Type B pancreatic cell (in vitro differentiated cells): ENCODE measurements at places on chromosomes 16 and 17. TPM values are rescaled to one million over a fixed set of nuclear protein-coding genes. Genes with fewer than 3 reads are reported as not detected.

Gene HSPB9
- total RNA-seq, result 0.36 TPM in 1 of 2 replicates, not detected in the other

Gene ZSCAN10
- not detected in 2 replicates for total RNA-seq

Gene GRB7
- 31.8 and 73.9 TPM in 2 replicates for total RNA-seq

Gene GUCY2D
- total RNA-seq, result 0.29 and 0.43 TPM in 2 replicates

Gene UNC13D
- total RNA-seq, result 7.1 and 7.4 TPM in 2 replicates

Gene UMOD
- total RNA-seq, result not detected in 2 replicates

Gene CDH5
- total RNA-seq, result 0.40 and 0.46 TPM in 2 replicates

Gene PLEKHG4
- total RNA-seq, result 2.9 and 3.8 TPM in 2 replicates

Gene MLX
- 31.3 and 32.3 TPM in 2 replicates for total RNA-seq

Gene WSCD1
- total RNA-seq, result 8.9 and 16.1 TPM in 2 replicates

DNA sequence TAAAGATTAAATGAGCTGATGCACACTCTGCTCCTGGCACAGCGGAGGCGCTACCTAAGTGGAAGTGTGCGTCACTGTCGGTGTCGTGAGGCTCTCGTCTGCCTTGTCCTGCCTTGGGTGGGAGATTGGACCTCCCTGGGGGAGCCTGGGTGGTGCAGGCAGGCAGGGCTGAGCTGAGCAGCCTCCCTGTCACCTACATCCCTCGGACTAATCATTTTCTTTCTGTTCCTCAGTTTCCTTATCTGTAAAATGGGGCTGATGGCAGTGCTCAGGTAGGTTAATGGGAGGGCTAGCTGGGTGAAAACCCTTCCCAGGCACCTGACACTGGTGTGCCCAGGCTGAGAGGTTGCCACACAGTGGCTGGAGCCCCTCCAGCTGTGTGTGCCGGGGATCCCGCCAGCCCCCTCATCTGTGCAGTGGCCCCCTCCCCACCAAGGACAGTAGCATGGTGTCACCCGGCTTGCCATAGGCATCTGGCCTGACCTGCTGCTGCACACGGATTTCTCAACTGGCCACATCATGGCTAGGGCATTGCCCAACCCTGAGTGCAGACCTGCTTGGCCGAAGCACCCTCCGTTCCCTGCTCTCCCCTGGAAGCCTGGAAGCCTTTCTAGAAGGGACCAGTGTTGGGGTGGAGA, 4.3 kb downstream of the ADCY7 start:
- DNase-seq, result no peak

- DNase-seq, result no peak
Observed at GRCh38 chr17:4485676-4486646, 12.7 kb upstream of the SPNS2 start.

- DNase-seq, result no peak
Observed at GRCh38 chr17:20944014-20944865, 98.6 kb downstream of the USP22 start.

GRCh38 chr17:82750241-82750908, 1.5 kb upstream of the TBCD start:
- no peak for DNase-seq

DNA sequence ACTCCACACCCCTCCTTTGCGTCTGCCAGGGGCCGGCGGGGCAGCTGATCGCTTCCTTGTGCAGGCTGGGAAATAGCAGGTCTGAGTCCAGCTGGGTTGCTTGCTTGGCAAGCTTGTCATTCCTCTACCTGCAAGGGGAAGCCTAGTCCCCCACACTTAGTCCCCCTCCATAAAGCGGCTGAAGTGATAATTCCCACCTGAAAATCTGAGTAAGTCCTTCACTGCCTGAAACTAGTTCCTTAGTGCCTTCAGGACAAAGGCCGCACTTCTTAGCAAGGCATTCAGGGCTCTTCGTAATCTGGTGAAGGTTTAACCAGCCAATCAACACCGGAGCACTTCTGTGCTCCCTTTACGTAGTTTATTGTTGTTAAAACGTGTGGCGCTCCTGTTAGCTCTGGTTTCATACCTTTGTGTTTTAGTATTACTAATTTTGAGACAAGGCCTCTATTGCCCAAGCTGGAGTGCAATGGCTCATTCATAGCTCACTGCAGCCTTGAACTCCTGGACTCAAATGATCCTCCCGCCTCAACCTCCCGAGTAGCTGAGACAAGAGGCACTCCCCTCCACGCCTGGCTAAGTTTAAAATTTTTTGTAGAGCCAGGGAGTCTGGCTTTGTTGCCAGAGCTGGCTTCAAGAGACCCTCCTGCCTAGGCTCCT, 817 bp downstream of the PSKH1 start:
- DNase-seq, result no peak

GRCh38 chr16:83826146-83826913, 18.6 kb downstream of the HSBP1 start:
- DNase-seq, result peak; percentile 86

- no peak for DNase-seq
Observed at GRCh38 chr17:12994341-12995074, 23.3 kb downstream of the ELAC2 start.

- no peak for DNase-seq
Observed at GRCh38 chr17:27489045-27489715, 32.9 kb downstream of the KSR1 start.

DNA sequence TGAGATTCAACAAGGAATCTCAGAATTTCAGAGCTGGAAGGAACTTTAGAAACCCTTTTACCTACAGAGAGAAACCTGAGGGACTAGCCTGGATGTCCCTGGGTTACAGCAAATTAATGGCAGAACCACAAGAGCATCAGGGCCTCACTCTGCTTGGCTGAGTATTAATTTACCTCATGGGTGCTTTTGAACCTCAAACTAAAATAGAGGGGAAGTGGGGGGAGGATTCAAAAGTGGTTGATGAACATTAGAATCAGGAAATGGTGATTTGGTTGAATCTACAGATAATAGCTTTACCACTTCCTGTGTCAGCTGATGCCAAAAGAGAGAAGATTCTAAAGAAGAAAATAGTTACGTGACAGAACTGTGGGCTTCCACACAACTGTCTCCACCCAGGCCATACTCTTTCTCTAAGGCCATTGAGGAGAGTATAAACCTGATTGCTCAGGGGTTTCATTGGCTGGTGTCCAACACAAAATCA, 11.3 kb upstream of the SKAP1 start:
- no peak for DNase-seq

- no peak for DNase-seq
Observed at GRCh38 chr17:9120471-9120870, 99.2 kb downstream of the NTN1 start.

GRCh38 chr16:80896776-80897175, 92.4 kb upstream of the CDYL2 start:
- DNase-seq, result no peak

DNA sequence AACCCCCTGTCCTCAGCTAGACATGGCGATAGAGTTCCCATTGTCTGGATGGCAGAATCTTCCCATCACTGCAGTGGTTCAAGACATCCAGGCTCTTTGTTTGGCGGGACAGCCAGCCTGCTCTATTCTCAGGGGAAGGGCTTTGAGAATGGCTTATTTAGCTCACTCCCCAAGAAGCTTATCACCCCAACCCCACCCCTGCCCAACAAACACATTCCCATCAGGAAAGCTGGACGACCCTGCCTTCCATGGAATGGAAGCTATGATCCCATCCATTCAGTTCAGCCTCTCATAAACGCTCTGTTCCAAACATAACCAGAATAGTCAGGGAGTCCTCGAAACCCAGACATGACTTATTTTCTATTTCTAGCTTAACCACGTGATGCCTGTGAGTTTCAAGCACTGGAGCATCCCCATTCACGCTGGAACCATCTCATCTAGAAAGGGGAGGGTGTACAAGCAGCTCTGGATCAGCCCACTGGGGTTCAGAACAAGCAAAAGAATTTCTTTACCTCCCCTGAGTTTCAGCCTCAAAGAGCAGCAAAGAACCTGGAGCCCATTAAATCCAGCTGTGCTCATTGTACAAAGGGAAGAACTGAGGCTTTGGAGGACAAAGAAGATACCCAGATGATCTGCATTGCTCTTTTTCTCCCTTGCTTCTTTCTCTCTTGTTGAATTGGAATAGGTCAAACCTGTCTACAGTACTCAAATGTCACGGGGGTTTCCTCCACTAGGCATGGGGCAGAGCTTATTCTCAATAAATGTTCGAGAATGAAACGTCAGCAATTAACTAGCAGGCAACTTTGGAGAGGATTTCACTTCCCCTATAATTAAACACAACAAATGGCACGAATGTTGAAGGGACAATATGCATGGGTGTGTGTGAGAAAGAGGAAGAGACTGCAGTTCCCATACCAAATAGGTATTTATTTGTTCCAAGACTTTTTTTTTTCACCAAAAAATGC, 93.1 kb downstream of the XYLT1 start:
- DNase-seq, result no peak

DNA sequence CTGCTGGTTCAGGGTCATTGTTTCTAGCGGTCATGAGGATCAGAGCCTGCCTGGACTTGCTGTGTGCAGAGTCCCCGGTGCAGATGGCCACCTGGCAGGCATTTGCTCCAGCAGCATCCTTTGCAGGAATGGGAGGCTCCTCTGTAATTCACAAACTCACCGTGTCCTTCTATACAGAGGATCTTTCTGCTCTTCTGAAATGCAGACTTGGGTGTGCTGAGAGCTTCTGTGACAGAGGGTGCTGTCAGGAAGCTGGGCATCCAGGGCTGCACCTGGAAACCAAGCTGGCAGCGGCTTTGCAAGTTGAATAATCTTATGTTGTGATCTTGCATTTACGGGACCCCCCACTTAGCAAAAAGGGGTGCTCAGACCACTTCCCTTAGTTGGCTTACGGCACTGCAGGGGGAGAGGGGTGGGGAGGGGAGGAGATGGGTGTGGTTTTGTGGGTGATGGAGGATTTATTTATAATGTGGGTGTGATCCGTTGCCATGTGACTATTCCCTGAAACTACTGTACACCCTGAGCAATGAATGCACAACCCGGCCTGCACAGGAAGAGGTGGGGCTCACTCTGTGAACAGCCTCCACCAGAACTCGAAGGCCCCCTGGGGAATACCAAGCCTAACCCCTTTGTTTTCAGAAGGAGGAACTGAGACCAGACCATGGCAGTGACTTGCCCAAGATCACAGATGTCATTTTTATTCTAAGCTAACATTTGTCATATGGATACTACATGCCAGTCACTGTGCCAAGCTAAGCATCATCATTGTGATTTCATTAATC, 178.3 kb downstream of the PRKCB start:
- no peak for DNase-seq

DNA sequence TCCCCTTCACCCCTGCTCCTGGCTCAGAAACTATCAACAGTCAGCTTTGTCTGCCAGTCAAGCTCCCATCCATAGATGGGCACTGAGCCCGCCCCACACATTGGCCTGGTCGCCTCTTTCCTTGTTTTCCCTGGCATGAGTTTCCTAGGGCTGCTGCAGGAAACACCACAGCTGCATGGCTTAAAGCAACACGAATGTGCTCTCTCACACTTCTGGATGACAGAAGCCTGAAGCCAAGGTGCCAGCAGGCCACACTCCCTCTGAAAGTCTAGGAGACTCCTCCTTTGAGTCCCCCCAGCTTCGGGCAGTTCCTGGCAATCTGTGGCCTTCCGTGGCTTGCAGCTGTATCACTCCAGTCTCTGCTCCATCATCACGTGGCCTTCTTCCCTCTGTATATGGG, 69.9 kb downstream of the TBC1D16 start:
- DNase-seq, result no peak

- no peak for DNase-seq
Observed at GRCh38 chr17:34130544-34130943, 124.5 kb upstream of the CCL2 start.

- DNase-seq, result no peak
Observed at GRCh38 chr16:87072101-87072500, 245.1 kb downstream of the C16orf95 start.

DNA sequence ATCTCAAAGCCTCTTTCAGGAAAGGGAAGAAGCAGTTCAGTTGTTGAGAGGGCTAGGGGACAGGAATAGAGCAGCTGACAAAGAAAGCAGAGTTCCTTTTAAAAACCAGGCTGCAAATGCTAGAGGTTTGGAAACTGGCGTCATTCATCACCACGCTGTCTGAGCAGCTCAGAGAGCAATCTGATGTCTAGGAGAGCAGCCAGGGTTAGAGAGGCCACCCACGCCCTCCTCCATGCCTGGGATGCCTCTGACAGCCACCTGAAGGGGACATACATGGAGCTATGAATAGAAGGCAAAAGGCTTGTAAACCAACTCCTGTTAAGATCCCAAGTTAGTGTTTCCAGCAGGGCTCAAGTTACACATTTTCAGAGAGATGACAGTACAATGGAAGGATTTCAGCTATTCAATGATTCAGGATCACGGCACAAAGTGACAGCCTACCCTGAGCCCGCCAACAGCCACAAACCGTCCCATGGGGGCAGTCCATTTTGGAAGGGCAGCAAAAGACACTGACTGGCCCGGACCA, 12.4 kb downstream of the RAB5C start:
- no peak for DNase-seq

- DNase-seq, result no peak
Observed at GRCh38 chr17:700504-701094, 14.0 kb downstream of the VPS53 start.

GRCh38 chr17:77495575-77495974, 354.8 kb downstream of the SEC14L1 start:
- no peak for DNase-seq

GRCh38 chr16:73427164-73427563, 379.2 kb upstream of the ZFHX3 start:
- DNase-seq, result no peak

DNA sequence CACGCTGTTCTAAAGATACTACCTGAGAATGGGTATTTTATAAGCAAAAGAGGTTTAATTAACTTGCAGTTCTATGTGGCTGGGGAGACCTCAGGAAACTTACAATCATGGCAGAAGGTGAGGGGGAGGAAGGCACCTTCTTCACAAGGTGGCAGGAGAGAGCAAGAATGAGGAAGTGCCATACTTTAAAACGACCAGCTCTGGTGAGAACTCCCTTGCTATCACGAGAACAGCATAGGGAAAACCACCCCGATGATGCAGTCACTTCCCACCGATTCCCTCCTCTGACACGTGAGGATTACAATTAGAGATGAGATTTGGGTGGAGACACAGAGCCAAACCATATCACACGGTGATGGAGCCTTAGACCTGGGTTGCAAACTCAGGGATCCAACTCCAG, 317.5 kb upstream of the EEF2KMT start:
- no peak for DNase-seq

GRCh38 chr17:27348196-27348595, 54.3 kb downstream of the WSB1 start:
- no peak for DNase-seq

DNA sequence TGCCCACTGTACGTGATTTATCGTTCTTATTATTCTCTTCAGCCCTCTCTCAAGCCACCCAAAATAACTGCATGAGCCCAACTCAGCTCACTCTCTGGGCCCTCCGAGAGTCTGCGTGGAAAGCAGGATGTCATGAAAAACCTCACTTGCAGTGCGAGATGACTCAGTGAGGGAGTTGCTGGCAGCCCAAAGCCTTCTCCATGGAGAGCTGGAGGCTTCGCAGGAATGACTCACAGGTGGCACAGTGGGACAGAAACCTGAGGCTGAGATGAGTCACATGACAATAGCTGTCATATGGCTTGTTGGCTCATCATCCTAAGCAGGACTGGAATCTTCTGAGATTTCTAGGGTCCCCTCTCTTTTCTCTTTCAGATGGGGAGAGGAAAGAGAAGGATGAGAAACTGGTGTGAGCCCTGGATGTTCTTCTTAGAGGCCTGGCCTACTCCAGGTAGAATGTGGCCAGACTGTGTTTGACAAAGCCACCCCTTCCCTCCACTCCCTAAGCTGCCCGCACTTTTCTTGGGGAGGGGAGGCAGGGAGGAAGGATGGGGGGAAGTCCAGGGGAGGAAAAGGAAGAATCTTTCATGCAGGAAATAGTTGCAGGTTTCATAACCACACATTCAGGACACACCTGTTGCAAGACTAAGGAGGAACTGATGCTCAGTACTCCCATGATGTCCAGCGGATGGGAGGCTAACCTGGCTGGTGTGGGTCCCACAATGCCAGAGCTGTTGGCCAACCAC, 160.6 kb upstream of the RPL38 start:
- no peak for DNase-seq
